Mucosa of gallbladder (tissue), 1 donor: ENCODE measurements at places on chromosomes 12 and 14.

DNA sequence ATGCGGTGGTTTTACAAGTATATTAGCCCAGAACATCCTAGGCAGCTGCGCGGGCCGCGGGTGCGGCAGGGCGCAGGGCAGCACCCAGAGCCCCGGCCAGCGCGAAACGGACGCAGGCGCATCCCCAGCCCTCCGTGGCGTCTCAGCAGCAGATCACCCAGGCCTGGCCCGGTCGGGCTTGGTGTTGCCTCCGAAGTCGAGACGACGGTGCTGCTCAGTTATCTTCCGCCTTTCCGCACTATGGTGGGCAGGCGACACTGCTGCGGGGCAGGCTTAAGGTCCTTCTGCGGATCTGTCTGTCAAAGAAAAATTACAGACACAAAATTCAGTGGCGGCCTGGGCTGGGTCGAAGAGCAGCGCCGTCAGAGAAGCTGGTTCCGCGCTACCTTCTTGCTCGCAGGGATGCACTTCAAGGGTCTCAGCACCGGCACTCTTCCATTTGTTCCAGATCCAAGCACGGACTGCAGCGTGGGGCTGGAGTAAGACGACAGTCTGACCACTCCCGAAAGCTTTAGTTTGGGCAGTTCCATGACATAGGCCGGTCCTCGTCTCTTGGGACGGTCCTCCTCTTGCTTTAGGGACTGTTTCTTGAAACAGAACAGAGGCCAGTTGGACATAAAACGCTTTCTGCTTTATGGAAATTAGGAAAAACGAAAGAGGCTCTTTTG is 75.8 kb downstream of the MOK start:
- DNase-seq: no peak

- no peak for DNase-seq
Observed at GRCh38 chr12:843609-844008, 91.2 kb downstream of the WNK1 start.

- DNase-seq: no peak
Observed at GRCh38 chr12:91043408-91043807, 14.4 kb downstream of the KERA start.

DNA sequence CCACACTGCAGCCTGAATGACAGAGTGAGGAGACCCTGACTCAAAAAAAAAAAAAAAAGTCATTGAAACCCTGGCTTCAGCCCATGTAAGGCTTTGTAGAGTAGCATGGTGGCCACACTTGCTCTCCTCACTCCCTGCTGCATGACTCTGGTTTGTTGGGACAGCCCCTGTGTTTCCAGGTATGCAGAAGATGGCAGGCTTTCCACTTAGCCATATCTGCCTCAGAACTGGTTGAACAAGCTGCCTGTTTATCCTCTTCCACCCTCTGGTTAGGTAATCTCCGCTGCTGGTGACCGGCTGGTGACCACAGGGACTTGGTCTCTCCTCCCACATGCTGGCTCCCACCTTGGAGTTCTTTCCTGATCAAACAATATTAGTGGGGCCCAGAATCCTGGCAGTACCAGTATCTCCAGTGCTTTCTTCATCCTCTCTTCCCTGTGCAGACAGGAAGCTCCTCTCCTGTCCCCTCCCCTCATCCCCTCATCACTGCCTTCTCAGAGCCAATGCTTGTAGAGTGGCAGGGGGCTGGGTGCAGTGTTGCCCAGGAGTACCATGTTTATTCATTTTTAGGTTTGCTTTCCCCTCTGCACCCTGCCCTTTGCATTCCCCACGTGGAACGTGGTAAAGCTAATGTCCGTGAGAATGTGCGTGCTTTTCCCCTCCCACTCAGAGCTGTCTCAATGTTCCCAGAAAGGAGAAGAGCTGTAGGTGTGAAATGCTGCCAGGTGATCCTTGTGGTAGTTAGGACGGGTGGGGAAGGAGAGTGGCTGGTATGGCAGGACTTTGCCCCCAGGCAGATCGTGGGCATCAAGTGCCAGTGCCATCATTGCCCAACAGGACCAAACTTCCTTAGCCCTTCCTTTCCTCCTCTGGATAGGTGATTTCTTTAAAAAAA is 11.3 kb downstream of the ABHD12B start:
- DNase-seq: peak; percentile 21

DNA sequence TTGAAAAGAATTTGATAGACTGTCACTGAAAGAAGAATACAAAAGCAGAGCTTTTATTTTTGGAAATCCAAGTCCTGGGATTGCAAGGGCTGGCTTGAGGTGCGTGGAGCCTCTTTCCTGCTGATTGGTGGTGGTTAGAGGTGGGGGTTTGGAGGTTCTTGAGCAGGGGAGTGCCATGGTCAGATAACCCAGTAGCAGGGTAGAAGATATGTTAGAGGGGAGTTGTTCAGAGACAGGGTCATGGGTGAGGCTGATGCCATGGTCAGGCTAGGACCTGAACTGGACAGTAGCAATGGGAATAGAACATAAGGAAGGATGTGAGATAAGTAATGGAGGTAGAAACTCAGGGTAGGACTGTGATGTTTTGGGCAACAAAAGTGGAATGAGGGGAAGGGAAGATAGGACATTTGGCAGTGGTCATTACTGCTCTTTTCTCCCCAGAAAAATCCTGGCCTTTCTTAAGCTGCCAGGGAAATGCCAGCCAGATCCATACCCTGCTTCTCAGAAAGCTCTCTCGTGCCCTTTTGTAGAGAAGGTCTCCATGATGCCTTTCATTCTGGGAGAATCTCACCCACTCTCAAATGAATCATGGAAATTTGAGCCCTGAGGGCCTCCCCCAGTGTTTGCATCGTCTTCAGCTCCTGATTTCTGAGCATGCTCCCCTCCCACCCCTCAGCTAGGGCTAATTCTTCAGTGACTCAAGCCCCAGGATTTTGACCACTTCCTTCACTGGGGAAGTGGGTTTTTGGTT is 9.5 kb downstream of the EMP1 start:
- DNase-seq: no peak

DNA sequence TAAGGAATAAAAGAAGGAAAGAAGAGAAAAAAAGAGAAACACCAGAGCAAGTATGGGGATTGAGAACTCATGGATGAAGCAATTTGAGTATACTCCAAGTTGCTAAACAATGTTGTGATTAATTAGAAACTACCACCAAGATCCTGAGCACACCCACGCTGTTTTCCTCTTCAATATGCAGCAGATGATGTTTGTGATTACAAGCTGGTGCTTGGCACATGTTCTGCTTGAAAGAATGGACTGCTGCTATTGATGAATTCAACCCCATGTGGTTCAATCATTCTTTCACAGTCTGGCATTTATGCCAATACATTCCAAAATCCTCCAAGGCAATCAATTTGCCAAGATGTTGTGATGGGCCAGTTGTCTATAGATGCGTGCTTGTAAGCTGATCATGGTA is 146.8 kb downstream of the SLC2A13 start:
- DNase-seq: no peak

DNA sequence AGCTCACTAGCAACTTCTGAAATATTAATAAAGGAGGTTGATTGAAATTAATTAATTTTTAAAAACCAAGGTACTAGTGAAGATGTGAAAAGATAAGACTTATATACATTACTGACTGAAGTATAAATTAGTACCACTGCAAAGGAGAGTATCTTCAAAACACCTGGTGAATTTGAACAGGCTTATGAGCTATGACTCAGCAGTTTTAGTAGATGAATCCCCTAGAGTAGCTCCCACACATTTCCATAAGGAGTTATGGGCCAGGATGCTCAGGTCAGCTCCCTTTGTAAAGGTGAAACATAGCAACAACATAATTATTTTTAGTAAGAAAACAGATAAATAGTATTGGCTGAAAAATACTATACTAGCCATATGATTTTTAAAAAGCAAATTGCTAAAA is 218.6 kb downstream of the SYT1 start:
- DNase-seq: no peak

GRCh38 chr12:3730111-3730510 is 22.8 kb downstream of the CRACR2A start:
- DNase-seq: no peak

- no peak for DNase-seq
Observed at GRCh38 chr12:16218234-16218633, 59.3 kb downstream of the SLC15A5 start.

GRCh38 chr12:5511256-5511643 is 79.3 kb downstream of the NTF3 start:
- no peak for DNase-seq

- DNase-seq: no peak
Observed at GRCh38 chr12:117742721-117743120, 226.1 kb downstream of the KSR2 start.

DNA sequence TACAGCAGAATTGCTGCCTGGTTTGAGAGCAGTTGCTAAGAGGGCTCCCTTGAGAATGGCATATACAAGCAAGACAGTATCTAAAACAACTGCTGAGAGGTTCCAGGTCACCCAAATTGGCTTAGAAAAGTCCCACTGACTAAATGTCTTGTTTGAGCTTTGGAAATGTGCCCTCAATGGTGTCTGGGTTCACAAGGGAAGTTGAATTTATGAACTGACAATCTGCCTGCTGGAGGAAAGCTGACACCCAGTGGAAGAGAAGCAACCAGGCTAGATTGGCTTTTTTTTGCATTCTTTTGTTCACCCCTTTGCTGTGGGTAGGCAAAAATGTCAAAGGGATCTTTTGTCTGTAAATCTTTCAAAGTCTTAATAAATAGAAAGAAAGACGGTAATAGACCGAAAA is 44.6 kb upstream of the NPFF start:
- DNase-seq: no peak

DNA sequence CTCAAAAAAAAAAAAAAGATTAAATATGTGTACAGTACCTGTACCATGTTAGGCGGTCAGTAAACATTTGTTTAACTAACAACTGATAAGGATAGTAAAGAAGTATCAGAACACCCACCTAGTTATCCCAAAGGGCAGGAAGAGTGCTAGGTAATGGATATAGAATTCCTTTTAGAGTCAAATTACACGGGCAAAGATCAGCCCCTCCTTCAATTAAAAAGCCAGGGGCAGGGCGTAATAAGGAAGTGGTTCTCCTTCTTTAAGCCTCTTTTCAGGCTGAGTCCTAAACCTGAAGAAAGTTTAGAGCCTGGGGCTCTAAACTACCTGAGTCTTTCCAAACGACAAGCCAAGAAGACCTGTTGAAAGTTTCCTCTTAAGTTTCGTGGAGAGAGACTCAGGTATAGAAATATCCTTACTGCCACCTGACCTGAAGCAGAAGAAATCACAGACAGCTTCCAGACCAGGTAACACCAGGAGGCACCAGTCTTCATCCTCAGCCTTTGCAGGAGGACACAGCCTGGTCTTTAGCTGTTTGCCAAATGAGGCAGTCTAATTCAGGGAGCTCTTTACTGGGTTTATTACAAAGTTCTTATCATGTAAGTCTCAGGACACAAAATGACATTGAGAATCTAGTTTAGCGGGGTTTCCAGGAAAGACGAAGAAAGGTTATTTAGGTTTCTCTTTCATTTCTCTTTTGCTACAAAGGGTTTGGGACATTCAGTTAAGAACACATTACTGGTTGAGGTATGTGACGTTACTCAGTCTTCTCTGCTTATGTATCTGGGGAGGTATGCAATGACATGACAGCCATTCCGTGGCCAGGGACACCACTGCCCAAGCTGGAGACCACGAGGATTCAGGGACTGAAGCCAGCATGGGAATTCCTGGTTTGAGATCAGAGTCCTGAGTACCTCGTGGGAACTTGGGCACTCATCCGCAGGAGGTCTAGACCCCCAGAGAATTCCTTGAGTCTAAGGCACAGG is at the start of gene BCL2L14:
BCL2L14 (plus strand) TSS at position 266 of the 983 bp plus-strand sequence. CDS start 8,367 bp downstream, outside the sequence.
- peak; percentile 31 for DNase-seq

DNA sequence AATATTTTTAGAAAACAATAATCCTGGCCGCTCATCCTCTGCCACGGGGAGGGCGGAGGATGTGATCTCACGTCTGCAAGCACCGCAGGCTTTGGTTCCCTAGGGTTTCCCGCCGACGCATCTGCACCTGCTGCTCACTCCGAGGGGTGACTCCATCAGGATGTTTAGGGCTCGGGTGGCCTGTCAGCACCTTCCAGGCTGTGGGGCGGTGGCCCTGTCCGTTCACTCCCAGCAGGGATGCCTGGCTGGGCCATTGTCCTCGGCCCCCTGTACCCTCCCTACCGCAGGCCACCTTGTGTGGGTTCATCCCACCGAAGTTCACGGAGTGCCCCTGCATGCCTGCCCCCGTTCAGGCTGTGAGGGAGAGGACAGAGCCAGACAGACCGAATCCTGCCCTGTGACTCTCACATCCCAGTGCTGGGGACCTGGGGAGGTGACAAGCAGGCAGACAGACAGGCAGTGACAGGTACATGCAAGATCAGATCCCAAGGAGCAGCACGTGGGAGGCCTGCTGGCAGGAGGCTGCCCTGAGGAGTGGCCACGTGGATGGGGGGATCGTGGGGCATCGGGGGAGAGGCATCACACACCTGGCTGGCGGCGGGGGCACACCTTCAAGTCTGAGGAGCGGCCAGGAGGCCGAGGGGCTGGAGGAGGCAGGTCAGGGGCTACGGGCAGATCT is 112.6 kb downstream of the ADGRD1 start:
- DNase-seq: no peak

DNA sequence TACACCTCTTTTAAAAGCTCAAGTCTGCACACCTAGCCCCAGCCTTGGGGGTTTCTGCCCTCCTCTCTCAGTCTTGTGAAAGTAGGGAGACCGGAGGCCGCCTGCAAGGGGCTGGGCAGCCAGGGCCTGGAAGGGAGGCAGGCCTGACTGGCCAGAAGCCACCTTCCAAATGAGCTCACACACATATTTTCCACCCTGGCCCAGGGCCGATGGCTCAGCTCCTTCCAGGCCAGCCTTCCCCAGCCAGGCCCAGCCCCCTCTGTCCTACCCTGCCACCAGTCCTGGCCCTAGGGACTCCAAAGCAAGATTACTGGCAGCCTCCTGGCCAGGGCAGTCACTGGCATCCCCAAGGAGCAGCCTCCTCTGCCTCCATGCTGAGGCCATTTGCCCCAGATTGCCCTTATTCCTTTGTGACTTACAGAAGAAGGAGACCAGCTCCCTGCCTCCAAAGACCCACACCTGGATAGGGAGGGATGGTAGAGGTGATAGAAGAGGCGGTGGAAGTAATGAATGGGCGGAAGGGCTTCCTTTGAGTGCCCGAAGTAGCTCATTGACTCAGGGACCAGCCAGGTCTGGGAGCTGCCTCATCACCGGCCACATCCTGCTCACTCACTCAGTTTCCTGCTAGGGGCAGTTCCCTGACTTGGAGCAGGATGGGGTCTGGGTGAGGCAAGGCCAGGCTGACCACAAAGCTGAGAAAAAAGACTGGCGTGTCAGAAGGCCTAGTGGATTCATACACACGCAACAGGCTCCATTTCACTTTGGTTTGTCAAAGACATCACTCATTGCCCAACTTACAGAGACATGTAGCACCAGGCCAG is 14.8 kb downstream of the MMP14 start:
- peak; percentile 83 for DNase-seq

- no peak for DNase-seq
Observed at GRCh38 chr12:16189849-16190248, 87.6 kb downstream of the SLC15A5 start.

GRCh38 chr12:131113568-131114270 is 160.0 kb downstream of the ADGRD1 start:
- no peak for DNase-seq

DNA sequence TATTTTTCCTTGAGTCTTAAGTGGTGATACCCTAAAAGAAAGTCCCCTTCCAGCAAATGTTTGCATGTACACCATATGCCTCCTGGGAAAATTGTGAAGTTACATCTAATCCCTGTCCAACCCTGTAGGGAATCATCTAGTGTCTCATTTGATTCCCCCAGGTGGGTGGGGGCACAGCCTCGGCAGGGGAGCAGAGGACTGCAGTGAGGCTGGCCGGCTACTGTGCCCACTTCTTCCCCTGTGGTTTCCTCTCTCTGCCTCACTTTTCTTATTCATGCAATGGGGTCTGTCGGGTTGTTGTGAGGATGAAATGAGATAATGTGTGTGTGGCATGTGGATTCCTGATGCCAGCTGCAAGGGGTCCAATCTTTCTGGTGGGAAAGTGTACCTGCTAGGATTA is 6.0 kb downstream of the PAPLN start:
- DNase-seq: no peak
